ENCODE measurements at places on chromosomes 7 and 10.

DNA sequence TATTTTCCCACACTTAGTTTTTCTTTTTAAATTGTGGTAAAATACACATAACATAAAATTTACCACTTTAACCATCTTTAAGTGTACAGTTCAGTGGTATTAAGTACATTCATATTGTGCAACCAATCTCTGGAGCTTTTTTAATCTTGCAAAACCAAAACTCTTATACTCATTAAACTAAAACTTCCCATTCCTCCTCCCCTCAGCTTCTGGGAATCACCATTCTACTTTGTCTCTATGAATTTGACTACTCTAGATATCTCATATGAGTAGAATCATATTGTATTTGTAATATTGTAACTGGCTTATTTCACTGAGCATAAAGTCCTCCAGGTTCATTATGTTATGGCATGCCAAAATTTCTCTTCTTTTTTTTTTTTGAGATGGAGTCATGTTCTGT lies 86.4 kb upstream of the JAZF1 start:
- DNase-seq: no peak

- no peak for DNase-seq
Measured at GRCh38 chr7:111784296-111784695, 222.0 kb upstream of the IMMP2L start.

- DNase-seq: no peak
Measured at GRCh38 chr10:120095875-120096274, 203.3 kb downstream of the SEC23IP start.

GRCh38 chr10:75967491-75967890 lies 536.1 kb downstream of the LRMDA start:
- no peak for DNase-seq

GRCh38 chr10:122642726-122643605 lies 56.7 kb downstream of the C10orf120 start:
- DNase-seq: no peak

DNA sequence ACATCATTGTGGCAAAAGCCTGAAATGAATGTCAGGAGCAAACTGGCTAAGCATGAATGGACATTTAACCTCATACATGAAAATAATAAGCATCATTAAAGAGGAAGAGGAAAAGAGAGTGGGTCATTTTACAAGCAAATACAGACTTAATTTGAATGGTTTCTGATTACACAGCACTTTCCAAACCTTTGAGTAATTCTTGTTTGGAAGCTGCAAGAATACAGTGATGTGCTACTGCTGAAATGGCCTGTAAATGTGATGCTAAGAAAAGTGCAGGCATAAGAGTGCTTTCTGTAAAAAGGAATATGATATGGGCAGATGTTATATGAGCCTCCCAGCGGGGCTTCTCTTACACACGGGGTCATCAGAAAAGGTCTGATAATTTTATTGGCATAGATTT lies 30.2 kb downstream of the TAS2R16 start:
- DNase-seq: no peak

- DNase-seq: no peak
Measured at GRCh38 chr10:23966504-23967051, 242.4 kb upstream of the KIAA1217 start.

- DNase-seq: no peak
Measured at GRCh38 chr10:13851906-13852305, 265.1 kb downstream of the PRPF18 start.

- no peak for DNase-seq
Measured at GRCh38 chr10:125225051-125225450, 64.7 kb upstream of the CTBP2 start.
